ENCODE measurements at places on chromosomes 5 and 9. TPM values are rescaled to one million over a fixed set of nuclear protein-coding genes. Genes with fewer than 3 reads are reported as not detected.

GRCh38 chr9:107280543-107280942 lies 2.5 kb upstream of the RAD23B start:
- no peak for DNase-seq
- H3K27me3 ChIP-seq: no peaks in the 10 kb centered on the region
- H3K4me1 ChIP-seq: peaks cover 37% of the 10 kb centered on the region
- peak overlapping the region; percentile 24 for H3K27ac ChIP-seq

DNA sequence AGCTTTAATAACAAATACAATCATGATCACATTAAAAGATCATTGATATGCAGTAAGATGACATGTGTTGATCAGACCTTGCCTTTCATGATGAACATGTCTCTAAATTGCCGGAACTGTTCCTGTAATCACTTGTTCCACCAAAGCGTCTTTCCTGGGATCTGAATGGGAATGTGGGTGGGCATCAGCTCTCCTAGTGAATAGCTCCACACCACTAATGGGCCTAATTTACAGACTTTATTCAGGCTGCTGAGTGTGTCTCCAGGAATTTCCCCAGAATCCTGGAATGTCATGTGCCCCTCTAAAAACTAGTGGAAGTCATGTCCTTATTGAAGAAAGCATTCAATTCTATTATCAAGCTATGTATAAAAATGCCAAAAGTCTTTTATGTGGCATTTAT lies 765.1 kb upstream of the CTNND2 start:
- no peaks in the 10 kb centered on the region for H3K27me3 ChIP-seq
- no peaks in the 10 kb centered on the region for H3K36me3 ChIP-seq
- H3K4me3 ChIP-seq: no peak overlapping the region
- H3K4me1 ChIP-seq: no peaks in the 10 kb centered on the region

GRCh38 chr9:5626727-5627634 lies 1.9 kb upstream of the RIC1 start:
- no peak overlapping the region for H3K4me3 ChIP-seq
- H3K36me3 ChIP-seq: no peaks in the 10 kb centered on the region
- peaks cover 35% of the 10 kb centered on the region for H3K4me1 ChIP-seq
- DNase-seq: no peak
- peak overlapping the region; percentile 96 for H3K27ac ChIP-seq

GRCh38 chr5:78537821-78538220 lies 110.8 kb downstream of the LHFPL2 start:
- no peak overlapping the region for H3K27ac ChIP-seq
- no peaks in the 10 kb centered on the region for H3K27me3 ChIP-seq
- no peak for DNase-seq
- no peaks in the 10 kb centered on the region for H3K36me3 ChIP-seq

DNA sequence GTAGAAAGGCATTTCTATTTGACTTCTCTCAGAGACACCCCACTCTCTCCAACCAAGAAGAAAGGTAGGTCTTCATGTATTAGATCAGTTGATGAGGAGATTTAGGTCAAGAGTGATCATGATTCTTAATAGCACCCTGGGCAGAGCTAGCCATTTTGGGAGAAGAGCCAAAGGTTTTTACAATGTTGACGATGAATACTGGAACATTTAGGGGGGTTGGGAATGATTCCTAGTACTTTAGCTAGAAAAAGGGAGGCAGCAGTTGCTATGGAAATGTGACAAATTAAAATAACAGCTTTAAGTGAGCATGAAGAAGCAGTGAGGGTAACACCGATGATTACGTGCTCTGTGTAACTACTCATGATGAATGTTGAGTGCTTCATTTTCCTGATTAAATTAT lies 9.5 kb upstream of the RPS23 start:
- no peaks in the 10 kb centered on the region for H3K36me3 ChIP-seq
- no peaks in the 10 kb centered on the region for H3K27me3 ChIP-seq
- no peak overlapping the region for H3K4me3 ChIP-seq
- no peak overlapping the region for H3K27ac ChIP-seq

GRCh38 chr9:36426945-36427344 lies 26.9 kb upstream of the RNF38 start:
- H3K4me3 ChIP-seq: no peak overlapping the region
- no peaks in the 10 kb centered on the region for H3K27me3 ChIP-seq
- no peak overlapping the region for H3K27ac ChIP-seq
- DNase-seq: no peak

GRCh38 chr9:125416517-125416916 lies 154.9 kb downstream of the GAPVD1 start:
- no peak for DNase-seq
- H3K27ac ChIP-seq: no peak overlapping the region
- no peak overlapping the region for H3K4me3 ChIP-seq
- H3K36me3 ChIP-seq: no peaks in the 10 kb centered on the region

- no peak overlapping the region for H3K27ac ChIP-seq
- no peaks in the 10 kb centered on the region for H3K36me3 ChIP-seq
- no peaks in the 10 kb centered on the region for H3K4me1 ChIP-seq
- H3K27me3 ChIP-seq: no peaks in the 10 kb centered on the region
- no peak overlapping the region for H3K4me3 ChIP-seq
Observed at GRCh38 chr9:33177639-33178038, 10.5 kb upstream of the B4GALT1 start.

Gene PRR16
- 1.9 TPM for total RNA-seq

Gene SPINK4
- total RNA-seq: not detected

Gene TMEM171
- total RNA-seq: 5.9 TPM

Gene RFESD
- 3.6 TPM for total RNA-seq

Gene ZNF474
- 0.57 TPM for total RNA-seq

Data from esophagus squamous epithelium (tissue), 5 donors.